NCI-H446 treated with DMSO at 0.1 percent for 48 hours (cell line): ENCODE measurements at places on chromosomes 16 and 17.

GRCh38 chr17:38578229-38579082, 27.3 kb downstream of the SRCIN1 start:
- DNase-seq, result no peak

DNA sequence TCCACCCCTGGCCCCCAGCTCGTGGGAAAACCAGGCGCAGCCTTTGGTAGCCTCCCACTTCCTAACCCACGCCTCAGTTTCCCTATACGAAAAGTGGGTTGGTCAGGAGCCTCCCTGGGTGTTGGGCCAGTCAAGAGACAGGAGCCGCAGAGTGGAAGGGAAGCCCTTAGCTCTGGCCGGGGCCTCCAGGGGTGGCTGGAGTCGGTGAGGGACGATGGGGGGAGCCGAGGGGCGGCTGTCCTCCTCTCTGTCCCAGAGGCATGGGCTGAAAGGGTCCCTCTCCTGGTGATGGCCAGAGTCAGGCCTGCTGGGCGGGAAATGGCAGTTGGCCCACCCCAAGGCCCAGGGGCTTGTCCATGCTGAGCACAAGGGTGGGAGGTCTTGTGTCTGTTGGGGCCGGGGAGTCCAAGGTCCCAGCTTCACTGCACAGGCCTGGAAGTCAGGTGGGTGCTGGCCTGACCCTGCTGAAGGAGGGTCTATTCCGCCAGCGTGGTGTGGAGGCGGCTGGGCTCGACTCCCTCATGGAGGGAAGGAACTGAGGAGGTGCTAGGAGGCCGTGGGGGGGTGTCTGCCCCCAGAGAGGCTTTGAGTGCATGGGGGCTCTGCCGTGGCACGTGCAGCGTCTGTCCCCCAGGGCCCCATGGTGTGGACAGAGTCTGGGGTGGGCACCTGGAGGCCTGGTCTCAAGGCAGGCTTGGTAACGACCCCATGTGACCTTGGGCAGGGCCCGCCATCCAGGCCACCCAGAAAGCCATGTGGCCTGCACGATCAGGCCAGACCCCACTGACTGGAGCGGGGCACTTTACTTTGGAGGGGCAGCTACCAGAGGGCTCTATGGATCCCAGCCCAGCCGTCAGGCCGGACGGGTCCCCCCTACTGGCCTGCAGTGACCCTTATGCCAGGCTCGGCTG, 1.1 kb downstream of the SLC16A3 start:
- no peak for DNase-seq

DNA sequence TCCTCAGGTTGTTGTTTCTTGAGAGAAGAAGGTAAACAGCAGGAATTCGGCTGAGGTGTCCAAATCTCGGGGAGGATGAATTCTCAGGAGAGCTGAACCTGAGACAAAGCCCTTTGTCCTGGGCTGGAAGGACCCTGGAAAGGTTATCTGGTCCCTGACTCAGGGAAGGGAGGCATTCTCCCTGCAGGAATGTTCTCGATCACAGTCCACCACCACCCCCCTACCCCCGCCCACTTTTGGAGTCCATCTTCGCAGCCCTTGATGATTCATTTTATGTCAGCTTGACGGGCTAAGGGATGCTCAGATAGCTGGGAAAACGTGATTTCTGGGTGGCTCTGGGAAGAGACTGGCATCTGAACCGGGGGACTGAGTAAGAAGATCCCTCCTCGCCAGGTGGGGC, 1.4 kb upstream of the CEP295NL start:
- DNase-seq, result no peak

- DNase-seq, result peak; percentile 25
Measured at GRCh38 chr16:63289834-63290460, 1253.7 kb upstream of the CDH8 start.

GRCh38 chr17:14826358-14826757, 438.8 kb downstream of the PMP22 start:
- no peak for DNase-seq

DNA sequence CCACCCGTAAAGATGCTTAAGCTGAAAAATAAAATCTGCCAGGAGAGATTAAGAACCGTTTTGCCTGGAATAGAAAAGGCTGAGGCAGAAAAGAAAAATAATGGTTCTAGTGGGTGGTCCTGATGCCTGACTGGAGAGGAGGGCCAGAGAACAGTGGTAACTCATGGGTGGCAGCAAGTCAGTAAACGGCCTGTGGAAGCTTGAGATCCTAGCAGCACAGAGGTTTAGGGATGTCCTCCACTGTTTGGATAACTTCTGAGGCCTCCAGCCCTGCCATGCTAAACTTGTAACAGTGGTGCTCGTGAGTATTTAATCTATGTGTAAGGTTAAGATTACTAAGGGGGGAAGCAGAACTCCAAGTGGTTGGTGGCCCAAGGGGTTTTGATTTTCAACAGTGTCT, 21.2 kb upstream of the PHAF1 start:
- DNase-seq, result no peak

DNA sequence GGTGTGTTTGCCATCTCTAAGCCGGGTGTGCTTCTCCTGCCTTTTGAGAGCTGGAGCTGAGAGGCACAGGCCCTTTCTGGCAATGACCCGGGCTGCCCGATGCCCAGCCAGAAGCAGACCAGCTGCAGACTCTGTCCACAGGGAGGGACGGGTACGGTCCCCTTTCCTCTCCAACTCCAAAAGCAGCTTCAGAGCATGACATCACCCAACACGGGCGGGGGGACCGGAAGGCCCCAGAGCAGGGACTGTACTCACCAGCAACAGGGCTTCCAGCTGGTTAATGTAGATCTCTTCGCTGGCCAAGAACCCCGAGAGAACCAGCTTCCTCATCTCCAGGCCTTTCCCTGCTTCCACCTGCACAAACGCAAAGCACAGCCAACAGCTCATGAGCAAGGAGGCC, 79.4 kb downstream of the ABR start:
- DNase-seq, result no peak

DNA sequence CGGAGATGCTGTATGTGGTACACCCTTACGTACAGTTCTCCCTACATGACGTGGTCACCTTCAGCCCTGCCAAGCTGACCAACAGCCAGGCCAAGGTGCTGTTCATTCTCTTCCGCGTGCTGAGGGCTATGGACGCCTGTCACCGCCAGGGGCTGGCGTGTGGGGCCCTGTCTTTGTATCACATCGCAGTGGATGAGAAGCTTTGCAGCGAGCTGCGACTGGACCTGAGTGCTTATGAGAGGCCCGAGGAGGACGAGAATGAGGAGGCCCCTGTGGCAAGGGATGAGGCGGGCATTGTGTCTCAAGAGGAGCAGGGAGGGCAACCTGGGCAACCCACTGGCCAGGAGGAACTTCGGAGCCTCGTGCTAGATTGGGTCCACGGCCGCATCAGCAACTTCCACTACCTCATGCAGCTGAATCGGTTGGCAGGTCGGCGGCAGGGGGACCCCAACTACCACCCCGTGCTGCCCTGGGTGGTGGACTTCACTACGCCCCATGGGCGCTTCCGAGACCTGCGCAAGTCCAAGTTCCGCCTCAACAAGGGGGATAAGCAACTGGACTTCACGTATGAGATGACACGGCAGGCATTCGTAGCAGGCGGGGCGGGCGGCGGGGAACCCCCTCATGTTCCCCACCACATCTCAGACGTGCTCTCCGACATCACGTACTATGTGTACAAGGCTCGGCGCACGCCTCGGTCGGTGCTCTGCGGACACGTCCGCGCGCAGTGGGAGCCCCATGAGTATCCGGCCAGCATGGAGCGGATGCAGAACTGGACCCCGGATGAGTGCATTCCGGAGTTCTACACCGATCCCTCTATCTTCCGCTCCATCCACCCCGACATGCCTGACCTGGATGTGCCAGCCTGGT, 1.4 kb downstream of the WDR81 start:
- no peak for DNase-seq

- DNase-seq, result no peak
Measured at GRCh38 chr16:75532791-75533190, 3.1 kb downstream of the CHST5 start.

GRCh38 chr16:78894886-78895285, 705.7 kb downstream of the MAF start:
- DNase-seq, result no peak

DNA sequence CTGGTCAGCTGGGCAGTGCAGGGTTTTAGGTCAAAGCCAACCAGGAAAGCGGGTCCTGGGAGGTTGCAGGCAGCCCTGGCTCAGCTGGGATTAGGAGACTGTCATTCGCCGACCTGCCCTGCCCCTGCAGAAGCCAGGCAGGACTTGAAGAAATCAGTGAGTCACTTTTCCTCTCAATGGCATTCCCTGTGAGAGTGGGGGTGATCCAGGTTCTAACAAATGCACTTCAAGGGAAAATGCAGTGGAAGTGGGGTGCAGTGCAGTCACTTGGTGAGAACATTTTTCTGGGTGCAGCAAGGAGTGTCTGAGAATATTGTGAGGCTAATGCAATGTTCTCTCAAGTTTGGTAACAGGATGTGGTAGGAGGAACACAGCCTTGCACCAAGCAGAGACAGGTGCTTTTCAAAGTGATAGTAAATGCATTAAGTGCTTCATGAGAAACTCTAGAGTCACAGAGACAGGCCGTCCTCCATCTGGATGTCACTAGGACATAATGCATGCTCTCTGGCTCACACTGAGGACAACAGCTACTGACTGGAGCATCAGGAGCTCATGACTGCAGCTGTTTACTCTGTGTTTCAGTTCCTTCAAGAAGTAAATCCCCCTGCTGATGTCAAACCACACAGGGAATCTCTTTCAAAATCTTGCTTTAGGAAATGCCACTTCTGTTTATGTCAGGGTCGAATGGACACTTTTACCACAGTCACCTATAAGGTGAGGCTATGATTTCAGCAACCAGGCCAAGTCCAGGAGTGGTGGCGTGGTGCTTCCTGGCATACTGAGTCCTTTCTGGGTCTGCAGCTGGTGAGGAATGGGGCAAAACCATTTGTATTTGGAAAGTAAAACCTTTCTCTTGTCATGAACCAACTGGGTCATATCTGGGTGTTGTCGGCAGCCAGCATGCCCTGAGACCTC, 16.7 kb downstream of the CDK5R1 start:
- DNase-seq, result no peak

GRCh38 chr17:59349178-59349577, 17.7 kb downstream of the YPEL2 start:
- DNase-seq, result no peak

DNA sequence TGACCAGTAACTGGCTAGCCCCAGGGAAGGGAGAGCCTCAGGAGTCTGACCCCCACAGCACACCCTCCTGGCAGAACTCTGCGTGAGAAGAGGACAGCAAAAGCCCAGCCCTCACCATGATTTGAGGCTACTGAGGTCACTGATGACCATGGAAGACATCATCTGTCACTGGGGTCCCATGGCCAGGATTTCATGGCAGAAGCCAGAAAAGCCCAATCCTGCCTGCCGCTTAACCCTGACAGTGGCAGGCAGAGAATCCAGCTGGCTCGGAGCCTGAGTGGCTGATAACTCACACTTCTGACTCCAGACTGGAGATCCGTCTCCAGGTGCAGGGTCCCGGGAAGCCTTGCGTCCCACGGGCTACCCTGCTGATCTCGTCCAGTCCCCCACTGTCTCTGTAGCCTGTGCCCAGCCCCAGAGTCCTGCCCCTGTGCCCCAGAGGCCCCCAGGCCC, 17.5 kb downstream of the GRIN2C start:
- DNase-seq, result peak; percentile 83

GRCh38 chr16:88597856-88598491, 27.8 kb downstream of the ZC3H18 start:
- no peak for DNase-seq

GRCh38 chr16:19835968-19836421, 48.7 kb downstream of the GPRC5B start:
- no peak for DNase-seq

GRCh38 chr17:43324205-43324893, 74.4 kb upstream of the ARL4D start:
- DNase-seq, result no peak

- DNase-seq, result no peak
Measured at GRCh38 chr17:78128551-78129350, at the start of gene TMC6. TSS of gene TMC6 (minus strand) at chr17:78128755. CDS start at chr17:78126832, 1,923 bp downstream.

DNA sequence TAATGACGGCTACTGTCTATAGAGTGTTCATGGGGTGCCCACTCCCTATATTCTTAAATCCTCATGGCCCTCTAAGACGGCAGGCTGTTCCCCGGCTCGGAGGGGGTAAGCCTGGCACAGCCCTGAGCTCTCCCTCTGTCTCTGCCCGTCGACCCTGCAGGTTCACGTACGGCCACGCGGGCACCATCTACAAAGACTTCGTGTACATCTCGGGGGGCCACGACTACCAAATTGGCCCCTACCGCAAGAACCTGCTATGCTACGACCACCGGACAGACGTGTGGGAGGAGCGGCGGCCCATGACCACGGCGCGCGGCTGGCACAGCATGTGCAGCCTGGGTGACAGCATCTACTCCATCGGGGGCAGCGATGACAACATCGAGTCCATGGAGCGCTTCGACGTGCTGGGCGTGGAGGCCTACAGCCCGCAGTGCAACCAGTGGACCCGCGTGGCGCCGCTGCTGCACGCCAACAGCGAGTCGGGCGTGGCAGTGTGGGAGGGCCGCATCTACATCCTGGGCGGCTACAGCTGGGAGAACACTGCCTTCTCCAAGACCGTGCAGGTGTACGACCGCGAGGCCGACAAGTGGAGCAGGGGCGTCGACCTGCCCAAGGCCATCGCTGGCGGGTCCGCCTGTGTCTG, 13.2 kb downstream of the KLHL36 start:
- no peak for DNase-seq

- DNase-seq, result no peak
Measured at GRCh38 chr16:56347166-56347565, 78.2 kb downstream of the AMFR start.

GRCh38 chr16:67456391-67457081, 24.4 kb downstream of the ATP6V0D1 start:
- DNase-seq, result peak; percentile 71
